ENCODE measurements at places on chromosomes 4 and X. TPM values are rescaled to one million over a fixed set of nuclear protein-coding genes. Genes with fewer than 3 reads are reported as not detected.

The VMA21 gene
- total RNA-seq = 44.5 TPM

The LIMCH1 gene
- total RNA-seq = 7.9 TPM

The TMEM47 gene
- 11.5 TPM for total RNA-seq

- no peak for DNase-seq
Measured at GRCh38 chr4:109266891-109267290, 35.6 kb downstream of the COL25A1 start.

The PPBP gene
- total RNA-seq = not detected

The S100P gene
- not detected for total RNA-seq

The DAPP1 gene
- not detected for total RNA-seq

The DCAF8L2 gene
- total RNA-seq = not detected

The TCP11X1 gene
- total RNA-seq = not detected

DNA sequence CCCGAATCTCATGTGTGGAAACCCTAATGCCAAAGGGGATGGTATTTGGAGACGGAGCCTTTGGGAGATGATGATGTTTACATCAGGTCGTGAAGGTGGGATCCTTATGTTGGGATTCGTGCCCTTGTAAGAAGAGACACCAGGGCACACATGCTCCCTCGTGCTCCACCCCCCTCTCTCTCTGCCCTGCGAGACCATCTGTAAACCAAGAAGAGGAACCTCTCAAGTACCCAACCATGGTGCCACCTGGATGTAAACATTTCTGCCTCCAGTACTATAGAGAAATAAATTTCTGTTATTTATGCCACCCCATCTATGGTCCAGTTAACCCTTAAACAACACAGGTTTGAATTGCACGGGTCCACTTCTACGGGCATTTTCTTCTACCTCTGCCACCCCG, 179.4 kb downstream of the DHRSX start:
- no peak for DNase-seq

DNA sequence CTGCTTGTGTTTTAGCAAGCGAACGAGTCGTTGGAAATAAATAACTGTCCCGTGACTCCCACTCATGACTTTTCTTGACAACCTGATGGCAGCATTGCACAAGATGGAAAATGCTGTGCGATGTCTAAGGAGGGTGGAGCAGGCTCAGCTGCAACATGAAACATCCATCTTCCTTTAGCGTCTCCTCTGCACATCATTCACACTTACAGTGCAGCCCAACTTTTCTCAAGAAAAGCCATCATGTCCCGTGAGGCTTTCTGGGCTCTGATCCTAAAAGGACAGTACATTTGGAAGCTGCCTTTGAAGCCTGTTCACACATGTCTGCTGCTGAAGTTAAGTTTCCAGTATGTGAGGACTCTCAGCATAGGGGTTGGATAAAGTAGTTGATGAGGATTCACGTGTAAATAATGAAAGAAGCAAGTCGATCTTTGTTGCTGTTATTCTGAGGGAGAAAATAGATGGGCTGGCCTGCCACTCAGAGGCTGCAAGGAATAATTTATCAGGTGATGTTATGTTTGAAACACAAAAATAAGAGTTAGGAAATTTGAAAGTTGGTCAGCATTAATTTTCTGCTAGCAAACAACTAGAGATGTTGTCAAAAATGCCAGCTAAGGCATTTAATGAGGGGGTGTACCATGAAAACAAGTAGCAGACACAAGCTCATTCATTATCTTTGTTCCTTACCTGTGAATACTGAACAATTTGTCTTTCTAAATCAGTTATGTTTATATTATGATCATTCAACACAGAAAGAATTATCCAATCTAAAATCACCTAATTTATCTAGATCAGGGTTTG, 328.7 kb upstream of the ZFP42 start:
- no peak for DNase-seq

- DNase-seq = no peak
Measured at GRCh38 chr4:107444-108429, 16.6 kb upstream of the ZNF718 start.

Measured in endodermal cell (in vitro differentiated cells).